Kidney epithelial cell (primary cell): ENCODE measurements at places on chromosomes 16 and 17. TPM values are rescaled to one million over a fixed set of nuclear protein-coding genes. Genes with fewer than 3 reads are reported as not detected.

GRCh38 chr17:40559954-40560591 is 5.2 kb downstream of the CCR7 start:
- peak; percentile 75 for DNase-seq

- no peak for DNase-seq
Measured at GRCh38 chr16:77890075-77890474, 101.7 kb downstream of the VAT1L start.

The LDHD gene
- 0.55 TPM in 1 of 2 replicates, not detected in the other for total RNA-seq

GRCh38 chr16:23334950-23335349 is 32.8 kb downstream of the SCNN1B start:
- no peak for DNase-seq

DNA sequence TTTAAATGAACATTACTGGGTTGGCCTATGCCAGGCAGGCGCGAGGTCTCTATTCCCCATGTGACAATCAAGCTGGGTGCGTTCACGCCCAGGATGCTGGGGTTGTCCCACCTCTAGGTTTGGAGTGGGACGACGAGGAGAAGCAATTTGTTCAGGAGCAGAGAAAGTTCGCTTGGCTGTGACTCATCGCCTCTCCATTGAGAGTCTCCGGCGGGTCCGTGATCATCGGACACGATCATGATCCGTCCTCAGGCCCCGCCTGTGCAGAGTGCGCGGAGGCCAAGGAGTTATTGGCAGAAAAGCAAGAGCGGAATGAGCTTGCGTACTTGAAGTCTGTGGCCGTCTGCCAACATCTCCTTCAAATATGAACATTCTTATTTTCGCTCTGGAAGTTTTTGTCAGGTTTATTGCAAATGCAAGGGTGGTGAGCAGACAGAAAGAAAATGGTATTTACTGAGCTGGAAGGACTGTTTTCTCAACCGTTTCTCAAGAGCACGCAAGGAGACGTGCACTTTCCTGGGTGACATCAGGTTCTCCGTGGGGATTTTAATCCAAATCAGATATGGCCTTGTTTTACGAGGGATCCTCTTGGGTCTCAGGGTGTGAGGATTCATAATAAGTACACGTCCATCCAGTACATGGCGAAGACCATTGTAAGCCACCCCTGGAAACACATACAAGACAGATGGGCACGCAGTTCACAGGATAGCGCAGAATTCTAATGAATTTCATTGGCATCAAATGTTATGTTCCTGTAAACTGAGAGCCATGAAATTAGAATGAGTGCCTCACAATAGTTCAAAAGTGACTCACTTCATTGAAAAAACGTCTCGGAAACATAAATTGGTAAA is 70.1 kb upstream of the CREBBP start:
- DNase-seq: peak; percentile 26

The SGCA gene
- total RNA-seq: not detected in 2 replicates
